ENCODE measurements at places on chromosomes 2 and 18. TPM values are rescaled to one million over a fixed set of nuclear protein-coding genes. Genes with fewer than 3 reads are reported as not detected.

- DNase-seq = no peak
Observed at GRCh38 chr2:87995756-87996155, 20.6 kb downstream of the RNU2-63P start.

GRCh38 chr2:199136681-199137080, 321.1 kb downstream of the SATB2 start:
- no peak for DNase-seq

DNA sequence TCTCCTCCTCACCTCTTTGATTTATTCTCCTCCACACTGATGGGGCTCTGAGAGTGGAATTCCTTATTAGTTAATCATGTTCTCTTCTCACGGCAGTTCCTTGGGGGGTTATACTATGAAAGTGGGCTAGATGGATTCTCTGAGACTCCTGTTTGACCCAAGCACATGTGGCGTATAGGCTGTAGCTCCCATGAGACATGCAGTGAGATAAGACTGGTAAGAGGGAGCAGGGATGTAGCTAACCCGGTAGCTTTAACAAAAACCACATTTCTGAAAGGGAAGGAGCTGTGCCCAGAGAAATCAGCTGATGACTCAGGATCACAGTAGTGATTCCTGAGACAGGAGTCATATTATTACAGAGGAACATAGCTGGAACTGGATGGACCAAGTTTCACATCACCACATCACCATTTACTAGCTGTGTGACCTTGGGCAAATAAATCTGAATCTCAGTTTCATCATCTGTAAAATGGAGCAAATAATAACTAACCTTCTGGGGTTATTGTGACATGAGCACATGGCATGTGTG, 82.9 kb downstream of the CRIM1 start:
- no peak for DNase-seq

GRCh38 chr2:10320933-10321332, 18.2 kb downstream of the HPCAL1 start:
- no peak for DNase-seq

DNA sequence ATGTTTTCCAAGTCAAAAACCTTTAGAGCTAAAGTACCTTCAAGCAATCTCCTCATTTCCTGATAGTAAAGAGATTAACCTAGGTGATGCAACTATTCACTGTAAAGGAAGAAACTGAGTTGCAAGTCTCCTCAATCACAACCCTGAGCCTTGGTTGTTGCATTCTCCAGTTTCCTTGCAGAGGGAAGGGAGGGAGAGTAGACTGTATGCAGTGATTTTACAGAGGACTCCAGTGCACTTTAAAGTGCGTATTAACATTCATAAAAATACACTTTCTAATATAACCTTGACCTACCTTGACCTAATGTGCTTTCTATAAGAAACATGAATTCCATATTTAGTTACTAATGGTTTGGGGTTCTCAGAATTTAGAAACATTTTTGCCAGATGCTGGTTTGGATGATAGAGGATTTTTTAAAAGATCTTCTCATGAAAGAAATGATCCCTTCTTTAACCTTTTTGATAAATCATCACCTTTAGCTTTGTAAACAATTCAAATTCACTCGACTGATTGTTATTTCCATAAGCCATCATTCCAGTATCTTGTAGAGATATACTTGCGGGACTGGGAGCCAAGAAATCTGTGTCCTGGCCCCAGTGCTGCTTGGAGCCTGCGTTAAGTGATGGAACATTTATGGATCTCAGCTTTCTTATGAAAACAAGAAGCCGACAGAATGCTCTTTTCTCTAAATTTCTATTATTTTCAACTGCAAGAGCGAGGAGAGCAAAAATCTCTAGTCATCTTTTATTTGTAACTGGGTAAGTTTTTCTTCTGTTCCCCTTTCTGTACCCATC, 228.3 kb downstream of the ZNF521 start:
- DNase-seq = no peak

- no peak for DNase-seq
Observed at GRCh38 chr18:9449600-9450414, 25.5 kb upstream of the RALBP1 start.

- no peak for DNase-seq
Observed at GRCh38 chr18:74463254-74463653, 6.1 kb upstream of the DIPK1C start.

- DNase-seq = no peak
Observed at GRCh38 chr2:190404487-190404886, 3.7 kb upstream of the MFSD6 start.

DNA sequence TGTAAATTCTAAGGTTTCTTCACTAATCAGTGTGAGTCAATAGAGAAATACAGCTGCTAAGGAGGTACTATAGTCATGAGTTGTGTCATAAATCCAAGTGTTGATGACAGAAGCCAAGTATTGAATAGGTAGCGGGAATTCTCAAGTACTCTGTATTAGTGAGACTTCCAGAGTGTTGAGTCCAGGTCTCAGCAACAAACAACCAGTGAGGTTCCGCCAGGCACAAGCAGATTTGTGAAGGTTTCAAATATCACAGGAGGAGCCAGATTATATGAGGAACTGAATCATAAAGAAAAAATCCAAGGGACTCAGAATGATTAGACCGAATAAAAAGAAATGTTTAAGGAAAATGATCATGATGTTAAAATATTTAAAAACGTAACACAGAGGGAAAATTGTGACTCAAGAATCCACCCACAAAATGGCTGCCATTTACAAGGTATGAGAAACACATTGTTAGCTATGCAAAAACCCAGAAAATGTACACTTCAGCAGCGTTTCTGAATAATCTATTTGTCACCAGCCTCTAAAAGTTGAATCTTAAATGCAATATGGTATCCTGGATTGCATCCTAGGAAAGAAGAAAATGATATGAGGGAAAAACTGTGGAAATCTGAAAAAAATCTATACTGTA, 27.3 kb upstream of the EVA1A start:
- DNase-seq = no peak

The RSAD2 gene
- polyA plus RNA-seq = 4.1 TPM

The MAPRE2 gene
- 22.1 TPM for polyA plus RNA-seq

The ANKRD30BL gene
- 0.08 TPM for polyA plus RNA-seq

DNA sequence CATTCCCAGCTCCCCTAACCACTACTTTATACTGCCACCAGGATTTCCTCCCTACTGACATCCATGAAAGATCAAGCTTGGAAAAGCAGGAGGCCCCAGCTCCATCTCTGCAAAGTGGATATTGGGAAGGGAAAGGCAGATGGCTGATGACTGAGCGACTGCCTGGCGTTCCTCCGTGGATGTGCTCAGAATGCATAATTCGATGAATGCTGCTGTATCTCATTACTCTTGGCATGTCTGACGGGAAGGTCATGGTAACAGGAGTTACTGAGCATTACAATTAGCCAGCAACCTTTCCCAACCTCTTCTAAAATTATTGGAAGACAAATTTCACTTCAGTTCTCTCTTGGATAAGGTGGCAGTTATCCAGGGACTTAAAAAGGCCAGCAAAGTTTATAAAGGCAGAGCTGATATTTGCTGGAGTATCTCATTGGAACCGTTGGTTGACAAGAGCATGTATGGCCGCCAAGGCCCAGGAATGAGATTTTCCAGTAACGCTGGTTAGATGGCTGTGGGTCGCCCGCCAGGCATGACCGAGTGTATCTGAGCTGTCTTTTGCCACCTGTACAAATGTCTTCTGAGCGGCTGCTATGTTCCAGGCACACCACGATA, 34.5 kb downstream of the KCNE4 start:
- no peak for DNase-seq

- DNase-seq = no peak
Observed at GRCh38 chr18:22436136-22436535, 18.4 kb upstream of the CTAGE1 start.

DNA sequence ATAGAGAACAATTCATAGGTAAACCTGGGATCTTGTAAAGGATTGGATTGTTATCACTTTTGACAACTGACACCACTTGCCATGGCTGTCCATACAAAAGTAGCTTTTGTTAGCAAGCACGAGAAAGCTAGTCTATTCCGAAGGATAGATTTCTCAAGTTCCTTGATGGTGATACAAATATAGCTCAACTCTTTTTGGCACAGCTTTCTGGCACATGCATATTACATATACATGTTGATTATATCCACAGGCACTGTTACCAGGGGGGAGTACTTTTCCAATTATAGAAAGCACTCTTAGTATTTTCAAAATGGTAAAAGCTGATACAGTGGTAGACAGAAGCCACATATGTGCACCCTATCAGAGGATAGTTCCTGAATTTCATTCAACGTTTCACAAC, 168.9 kb downstream of the UPP2 start:
- no peak for DNase-seq

DNA sequence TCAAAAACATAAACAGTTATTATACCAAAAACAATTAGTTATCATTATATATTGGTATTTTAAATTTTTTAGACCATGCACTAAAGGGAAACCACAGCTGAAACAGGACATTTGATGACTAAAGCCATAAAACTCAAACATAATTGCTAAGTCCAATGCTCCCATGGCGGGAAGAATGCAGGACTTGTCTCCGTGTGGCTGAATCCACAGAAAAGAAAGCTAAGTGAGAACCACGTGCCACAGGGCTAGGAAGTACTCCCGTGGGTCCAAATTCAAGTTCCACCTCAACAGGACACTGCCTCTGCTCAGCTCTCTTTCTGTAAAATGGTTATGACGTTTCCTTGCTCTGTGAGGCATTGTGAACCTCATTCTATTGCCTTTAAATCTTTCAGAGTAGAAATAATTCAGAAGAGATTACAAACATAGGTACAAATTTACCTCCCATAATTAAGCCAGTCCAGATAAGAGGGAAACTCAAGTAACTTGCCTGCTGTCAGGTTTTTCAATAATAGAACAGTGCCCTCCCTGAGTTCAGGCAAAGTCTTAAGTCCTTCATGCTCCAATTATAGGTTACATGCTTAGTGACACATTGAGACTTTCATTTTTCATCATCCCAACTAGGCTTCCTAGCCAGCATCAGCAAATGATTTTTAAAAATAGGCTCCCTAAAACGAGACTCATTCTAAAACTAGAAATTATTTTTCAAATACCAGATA, 36.7 kb downstream of the FTCDNL1 start:
- DNase-seq = no peak

DNA sequence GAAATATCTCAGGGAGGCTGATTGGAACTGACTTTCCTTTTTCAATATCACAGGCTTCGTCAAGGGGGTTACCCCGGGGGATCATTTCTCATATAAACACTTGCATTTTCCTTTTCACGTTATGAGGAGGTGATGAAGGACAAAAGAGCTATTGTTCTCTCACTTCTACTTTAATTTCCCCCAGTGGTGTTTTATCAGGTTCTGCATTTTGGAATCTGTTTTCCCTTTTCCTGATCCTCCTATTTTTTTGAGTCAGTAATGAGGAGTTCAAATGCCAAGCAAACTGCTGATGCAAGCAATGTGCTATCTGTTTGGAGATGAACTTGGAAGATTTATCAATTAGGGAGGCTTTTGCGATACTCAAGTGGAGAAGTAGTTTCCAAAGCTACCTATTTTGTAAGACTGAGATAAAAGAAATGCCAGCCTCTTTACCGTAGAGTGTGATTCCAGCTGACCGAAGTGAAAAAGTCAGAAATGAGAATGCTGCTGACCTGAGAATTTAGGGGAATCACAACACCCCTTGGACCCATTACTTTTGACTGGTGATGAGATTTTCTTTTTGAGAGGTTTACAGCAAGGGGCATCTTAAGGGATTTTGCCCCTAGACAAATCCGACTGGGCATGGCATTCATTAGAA, 556.0 kb downstream of the RNF144A start:
- no peak for DNase-seq

The LIMS1 gene
- polyA plus RNA-seq = 40.4 TPM

The POTEJ gene
- polyA plus RNA-seq = 0.06 TPM

- DNase-seq = no peak
Observed at GRCh38 chr2:144300632-144301031, 219.3 kb downstream of the ZEB2 start.

GRCh38 chr2:117989854-117990438, 23.9 kb downstream of the CCDC93 start:
- no peak for DNase-seq

The SLC4A3 gene
- polyA plus RNA-seq = 12.8 TPM

The CAPN13 gene
- 0.31 TPM for polyA plus RNA-seq

The ANKRD29 gene
- 5.1 TPM for polyA plus RNA-seq

DNA sequence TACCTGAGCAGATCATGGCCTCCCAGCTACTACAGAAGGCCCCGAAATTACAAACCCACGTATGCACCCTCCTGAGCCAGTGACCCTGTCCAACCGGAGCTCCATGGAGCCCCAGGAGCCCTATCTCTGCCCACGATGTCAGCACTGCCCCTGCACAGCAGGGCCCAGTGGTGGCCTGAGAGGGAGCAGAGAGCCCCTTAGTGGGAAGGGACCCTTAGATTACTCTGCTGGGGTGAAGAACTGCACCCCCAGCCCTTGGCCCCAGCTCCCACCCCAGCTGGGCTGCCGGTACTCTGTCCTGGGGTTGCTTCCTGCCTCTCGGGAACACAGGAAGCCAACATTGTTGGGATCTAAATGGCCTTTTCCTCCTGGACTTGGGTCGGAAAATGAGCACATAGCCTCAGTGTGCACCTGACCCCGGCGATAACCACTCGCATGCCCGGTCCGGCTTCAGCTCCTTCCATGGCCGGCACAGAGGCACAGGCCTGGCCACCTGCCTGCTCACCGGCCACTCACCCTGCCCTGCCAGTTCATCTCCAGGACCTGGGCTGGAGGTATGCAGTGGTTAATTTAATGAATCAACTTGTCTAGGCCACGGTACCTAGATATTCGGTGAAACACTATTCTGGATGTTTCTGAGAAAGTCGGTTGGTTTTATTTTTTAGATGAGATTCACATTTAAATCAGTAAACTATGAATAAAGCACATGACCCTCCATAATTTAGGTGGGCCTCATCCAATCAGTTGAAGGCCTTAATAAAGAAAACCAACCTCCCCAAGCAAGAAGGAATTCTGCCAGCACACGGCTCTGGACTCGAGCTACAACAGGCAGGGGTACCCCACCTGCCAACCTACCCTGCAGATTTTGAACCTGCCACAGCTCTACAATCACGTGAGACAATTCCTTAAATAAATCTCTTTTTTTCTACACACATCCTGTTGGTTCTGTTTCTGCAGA, 19.2 kb downstream of the TNS1 start:
- DNase-seq = no peak

The HOXD8 gene
- polyA plus RNA-seq = 45.0 TPM

GRCh38 chr2:134457353-134457752, 203.5 kb downstream of the MGAT5 start:
- DNase-seq = no peak

The GAL3ST2 gene
- polyA plus RNA-seq = not detected

DNA sequence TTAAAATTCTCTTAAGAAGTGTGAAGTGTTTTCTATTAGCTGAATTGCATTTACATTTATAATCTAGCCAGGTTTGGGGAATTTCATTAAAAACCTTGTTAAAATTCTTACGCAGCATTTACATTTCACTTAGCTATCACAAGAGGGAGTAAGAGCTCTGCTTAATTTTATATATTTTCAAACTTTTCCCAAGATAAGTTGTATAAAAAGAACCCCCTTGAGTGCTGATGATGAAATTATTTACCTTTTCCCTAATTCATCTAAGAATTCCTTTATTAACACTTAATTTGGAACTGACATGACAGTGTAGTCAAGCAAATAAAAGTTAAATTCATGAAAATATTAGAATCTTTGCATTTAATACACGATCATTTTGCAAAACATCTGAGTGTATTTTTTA, 54.2 kb upstream of the ZSWIM2 start:
- DNase-seq = no peak

The IL36RN gene
- polyA plus RNA-seq = not detected

The FMNL2 gene
- polyA plus RNA-seq = 20.4 TPM

The ORC4 gene
- 33.7 TPM for polyA plus RNA-seq

All from hindlimb muscle (tissue), 1 donor.